Activated naive CD8-positive, alpha-beta T cell treated with anti-CD3 and anti-CD28 coated beads, Interleukin-2, amount 50 U/mL, for 24 hours (primary cell): ENCODE measurements at places on chromosomes 16 and 17.

GRCh38 chr17:35188111-35188510 lies 6.1 kb downstream of the SLC35G3 start:
- no peak for DNase-seq

DNA sequence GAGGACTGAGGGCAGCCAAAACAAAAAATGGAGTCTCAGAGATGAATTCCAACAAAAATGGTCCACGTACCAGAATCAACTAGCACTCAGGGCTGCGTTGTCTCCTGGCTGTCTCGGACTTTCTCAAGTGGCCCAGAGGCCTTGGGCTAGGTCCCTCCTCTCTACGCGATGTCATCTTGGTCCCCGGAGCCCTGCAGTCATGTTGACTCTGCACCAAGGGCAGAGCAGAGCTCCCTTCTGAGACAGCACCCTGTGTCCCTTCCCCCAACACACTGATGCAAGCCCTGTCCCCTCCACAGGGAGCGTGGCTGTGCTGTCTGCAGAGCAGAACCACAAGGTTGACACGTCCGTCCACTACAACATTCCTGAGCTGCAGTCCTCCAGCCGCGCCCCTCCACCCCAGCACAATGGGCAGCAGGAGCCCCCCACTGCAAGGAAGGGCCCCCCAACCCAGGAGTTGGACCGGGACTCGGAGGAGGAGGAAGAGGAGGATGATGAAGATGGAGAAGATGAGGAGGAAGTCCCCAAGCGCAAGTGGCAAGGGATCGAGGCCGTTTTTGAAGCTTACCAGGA lies 20.8 kb downstream of the GINS2 start:
- DNase-seq = no peak

- DNase-seq = no peak
These were observed 494.1 kb downstream of the TMEM114 start for GRCh38 chr16:8096211-8096610.

DNA sequence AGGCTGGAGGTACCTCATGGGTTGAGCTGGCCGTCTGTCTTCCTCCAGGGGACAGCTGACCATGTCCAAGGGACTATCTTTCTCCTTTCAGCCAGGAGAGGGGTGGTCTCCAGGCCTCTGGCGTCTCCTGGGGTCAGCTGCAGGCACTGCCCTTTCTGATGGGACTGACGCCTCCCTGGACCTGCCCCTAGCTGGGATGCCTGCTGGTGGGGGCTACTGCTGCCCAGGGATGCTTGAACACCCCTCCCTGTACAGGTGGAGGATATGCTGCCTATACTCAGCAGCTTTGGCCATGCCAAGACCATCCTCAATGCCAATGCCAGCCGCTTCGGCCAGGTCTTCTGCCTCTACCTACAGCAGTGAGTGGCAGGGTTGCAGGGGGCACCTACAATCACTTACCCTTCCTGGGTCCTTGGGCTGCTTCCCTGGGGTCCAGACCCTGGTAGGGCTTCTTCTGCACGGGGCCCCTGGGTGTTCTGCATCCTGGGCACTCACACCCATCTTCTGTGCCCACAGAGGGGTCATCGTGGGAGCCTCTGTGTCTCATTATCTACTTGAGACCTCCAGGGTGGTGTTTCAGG lies 4.2 kb downstream of the MYO15B start:
- DNase-seq = no peak

DNA sequence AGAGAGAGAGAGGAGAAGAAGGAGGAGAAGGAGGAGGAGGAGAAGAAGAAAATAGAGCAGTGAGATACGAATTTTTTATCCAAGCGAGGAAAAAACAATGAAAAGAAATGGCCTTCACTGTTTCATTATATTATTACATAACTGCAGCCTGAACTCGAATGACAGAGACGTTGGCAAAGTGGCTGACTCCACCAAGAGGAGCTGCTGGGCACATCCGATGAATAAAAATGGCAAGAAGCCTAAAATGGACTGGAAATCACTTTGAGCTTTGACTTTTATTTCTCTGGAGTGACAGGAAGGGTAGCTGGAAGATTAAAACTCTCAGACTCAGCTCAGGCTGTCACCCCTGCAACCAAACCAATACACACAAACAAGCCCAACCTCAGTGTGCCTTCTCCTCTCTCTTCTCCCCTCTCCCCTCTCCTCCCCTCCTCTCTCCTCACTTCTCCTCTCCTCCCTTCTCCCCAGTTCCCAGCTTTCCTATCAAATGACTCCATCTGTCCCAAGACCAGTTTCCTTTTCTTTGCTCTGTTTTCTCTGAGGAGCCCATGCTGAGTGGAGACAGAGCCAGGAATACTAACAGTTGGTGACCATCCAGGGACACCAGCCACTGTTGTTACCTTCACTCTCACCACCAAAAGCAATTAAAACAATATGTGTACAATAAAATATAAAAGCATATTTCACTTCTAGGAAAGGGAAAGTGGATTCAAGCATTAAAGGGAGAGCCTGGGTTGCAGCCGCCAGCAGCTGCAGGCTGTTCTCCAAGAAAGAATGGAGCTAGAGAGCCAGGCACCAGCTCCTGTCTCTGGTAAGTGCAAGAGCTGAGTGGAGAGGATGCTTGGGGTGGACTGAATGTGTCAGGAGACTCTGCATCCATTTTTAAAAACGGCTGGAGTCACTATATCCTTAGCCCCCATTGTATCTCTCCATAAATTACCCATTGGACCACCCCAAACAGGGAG lies 51.2 kb downstream of the SOX9 start:
- DNase-seq = no peak

- DNase-seq = no peak
These were observed 115.7 kb downstream of the TMEM114 start for GRCh38 chr16:8474587-8474986.

DNA sequence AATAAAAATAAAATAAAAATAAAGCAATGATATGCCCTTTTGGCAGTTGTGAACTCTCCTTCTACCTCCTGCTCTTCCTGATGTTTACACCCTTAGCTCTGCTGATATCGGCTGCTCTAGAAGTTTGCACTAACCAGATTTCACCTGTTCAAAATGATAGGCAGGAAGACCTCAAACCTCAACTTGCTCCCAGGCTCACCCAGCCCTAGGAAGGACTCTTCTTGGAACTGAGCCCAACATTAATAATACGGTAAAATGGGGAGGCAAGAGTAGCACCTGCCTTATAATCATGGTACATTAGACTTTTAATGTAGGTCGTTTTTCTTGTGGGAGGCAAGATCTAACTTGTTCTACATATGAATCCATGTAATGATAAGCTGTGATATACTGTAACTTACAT lies 61.2 kb upstream of the MED13 start:
- no peak for DNase-seq

- no peak for DNase-seq
These were observed 179.1 kb upstream of the CHMP6 start for GRCh38 chr17:80812362-80813088.

- no peak for DNase-seq
These were observed 761 bp upstream of the MATCAP1 start for GRCh38 chr16:67184453-67184994.

DNA sequence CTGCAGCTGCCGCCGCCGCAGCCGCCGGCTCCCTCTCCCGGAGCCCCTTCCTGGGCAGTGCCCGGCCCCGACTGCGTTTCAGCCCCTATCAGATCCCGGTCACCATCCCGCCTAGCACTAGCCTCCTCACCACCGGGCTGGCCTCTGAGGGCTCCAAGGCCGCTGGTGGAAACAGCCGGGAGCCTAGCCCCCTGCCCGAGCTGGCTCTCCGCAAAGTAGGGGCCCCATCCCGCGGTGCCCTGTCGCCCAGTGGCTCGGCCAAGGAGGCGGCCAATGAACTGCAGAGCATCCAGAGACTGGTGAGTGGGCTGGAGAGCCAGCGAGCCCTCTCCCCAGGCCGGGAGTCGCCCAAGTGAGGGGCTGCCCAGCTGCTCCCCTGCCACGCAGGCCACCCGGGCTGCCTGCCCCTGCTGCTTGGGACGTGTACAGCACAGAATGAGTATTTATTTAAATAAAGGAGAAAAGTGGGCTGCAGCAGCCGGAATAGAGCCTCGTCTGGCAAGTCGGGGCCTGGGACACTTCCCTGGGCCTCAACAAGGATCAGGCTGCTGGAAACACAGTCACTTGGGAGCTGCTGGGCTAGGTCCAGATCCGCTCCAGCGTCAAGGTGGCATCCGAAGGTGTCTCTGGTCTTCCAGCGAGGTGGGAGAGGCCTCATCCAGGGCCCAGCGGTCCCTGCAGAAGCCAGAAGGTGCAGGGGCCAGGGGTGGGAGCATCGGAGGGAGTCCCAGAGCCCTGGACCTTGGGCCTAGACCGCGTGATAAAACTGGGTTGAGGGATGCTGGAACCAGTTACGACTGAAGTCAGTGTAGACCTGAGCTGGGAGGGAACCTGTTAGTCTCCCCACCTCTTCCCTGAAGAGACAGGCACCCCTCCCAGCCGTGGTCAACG lies 8.8 kb downstream of the TBX2 start:
- DNase-seq = no peak

DNA sequence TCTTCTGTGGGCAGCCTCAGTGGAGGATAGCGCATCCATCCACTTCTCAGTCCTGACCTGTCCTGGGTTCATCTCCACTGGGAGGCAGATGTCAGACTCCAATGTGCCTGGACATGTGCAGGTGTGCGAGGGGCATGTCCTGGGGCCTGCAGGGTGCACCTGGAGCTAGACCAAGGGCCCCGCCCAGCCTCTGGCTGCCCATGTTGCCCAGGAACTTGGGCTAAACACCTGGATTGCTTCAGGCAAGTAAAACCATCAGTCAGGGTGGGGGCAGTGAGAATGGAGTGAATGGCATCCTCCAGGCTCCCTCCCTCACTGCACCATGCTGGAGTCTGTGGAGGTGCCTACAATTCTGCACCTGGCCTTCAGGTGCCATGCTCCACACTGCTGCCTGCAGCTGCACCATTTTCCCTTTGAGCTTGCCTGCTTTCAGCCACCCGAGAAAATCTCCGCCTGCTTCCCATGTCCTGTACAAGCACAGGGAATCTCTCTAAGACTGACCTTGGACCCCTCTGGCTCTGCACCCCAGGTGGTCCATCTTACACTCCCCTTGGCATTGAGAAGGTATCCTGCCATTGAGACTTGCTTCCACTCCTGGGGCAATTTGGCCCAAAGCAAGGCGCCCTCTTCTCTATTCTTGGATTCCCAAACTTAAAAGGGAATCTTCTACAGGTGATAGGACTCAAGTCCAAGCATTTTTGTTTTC lies 2.1 kb upstream of the MFSD6L start:
- DNase-seq = no peak

GRCh38 chr17:4934173-4934979 lies 2.3 kb downstream of the GP1BA start:
- DNase-seq = no peak

- no peak for DNase-seq
These were observed 44.2 kb downstream of the NEUROD2 start for GRCh38 chr17:39563476-39563875.

GRCh38 chr17:71441098-71441497 lies 679.7 kb upstream of the SOX9 start:
- no peak for DNase-seq

DNA sequence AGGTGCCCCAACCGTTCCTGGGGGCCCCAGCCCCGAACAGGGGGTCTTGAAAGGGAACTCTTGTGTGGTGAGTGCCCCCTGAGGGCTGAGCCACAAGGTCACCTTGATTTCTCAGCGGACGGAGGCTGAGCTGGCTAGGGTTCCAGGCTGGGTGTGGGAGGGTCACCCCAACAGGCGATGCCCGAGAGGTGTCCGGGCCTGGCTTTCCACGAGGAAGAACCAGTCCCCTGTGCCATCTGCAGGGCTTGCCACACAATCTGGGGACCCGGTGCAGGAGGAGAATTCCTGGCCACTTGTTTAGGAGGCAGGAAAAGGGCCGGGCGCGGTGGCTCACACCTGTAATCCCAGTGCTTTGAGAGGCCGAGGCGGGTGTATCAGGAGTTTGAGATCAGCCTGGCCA lies 16.8 kb upstream of the SLC38A10 start:
- no peak for DNase-seq

DNA sequence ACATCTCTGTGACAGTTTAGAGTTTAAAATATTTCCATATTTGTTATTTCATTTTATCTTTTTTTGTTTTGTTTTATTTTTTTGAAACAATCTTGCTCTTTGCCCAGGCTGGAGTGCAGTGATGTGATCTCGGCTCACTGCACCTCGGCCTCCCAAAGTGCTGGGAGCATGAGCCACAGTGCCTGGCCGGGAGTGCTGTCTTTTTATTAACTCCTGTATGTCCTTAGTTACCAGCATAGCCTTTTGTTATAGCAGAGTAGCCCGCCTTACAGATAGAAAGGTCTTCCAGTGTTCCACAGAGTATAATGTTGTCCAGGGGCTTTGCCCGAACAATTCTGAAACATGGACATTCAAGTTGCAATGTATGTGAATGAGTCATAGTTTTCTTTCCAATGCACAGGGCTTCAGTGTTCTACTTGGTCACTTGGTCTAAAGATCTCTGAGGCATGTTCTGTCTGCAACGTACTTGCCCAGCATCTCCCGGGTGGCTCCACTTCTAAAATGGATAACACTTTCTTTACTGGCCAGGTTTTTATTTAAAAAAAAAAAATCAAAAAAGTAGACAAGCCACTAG lies 125.6 kb downstream of the KCNJ18 start:
- no peak for DNase-seq

DNA sequence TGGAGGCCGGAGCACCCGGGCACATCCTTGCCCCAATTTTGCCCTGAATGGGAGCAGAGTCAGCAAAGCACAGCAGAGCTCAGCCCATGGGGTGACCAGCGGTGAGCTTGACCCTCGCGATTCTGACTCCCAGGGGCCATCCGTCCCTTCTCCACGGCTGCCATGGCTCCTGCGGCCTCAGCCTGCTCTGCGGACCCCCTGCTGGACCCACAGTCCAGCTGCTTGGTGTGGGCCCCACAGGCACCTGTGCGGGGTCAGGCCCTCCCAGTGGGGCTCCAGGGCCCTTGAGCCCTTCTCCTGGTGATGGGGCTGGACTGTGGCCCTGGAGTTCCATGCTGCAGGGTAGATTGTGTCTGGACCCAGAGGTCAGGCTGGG lies 144.2 kb downstream of the ENGASE start:
- no peak for DNase-seq

DNA sequence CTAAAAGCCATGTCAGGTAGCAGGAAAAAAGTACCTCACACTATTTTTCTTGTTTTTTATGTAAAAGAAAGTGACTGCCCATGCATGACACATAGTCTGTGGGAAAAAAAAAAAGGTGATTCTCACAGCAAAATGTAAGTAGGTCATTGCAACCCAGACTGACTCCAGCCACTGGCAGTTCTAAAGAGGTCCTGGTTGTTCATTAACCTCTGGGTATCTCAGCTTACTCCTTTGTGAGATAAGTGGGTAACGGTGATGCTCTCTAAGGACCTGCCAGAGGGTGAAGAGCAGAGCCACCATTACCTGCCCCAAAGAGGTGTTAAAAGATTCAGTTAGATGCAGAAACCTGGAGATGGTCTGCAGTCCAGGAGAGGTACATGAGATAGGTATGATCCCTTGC lies 531.9 kb downstream of the GRIN2A start:
- DNase-seq = no peak
